Stimulated activated CD4-positive, alpha-beta T cell treated with anti-CD3 and anti-CD28 coated beads, Interleukin-4, amount 100 ng/mL, for 1 hour (primary cell): ENCODE measurements at places on chromosomes 12 and 14.

DNA sequence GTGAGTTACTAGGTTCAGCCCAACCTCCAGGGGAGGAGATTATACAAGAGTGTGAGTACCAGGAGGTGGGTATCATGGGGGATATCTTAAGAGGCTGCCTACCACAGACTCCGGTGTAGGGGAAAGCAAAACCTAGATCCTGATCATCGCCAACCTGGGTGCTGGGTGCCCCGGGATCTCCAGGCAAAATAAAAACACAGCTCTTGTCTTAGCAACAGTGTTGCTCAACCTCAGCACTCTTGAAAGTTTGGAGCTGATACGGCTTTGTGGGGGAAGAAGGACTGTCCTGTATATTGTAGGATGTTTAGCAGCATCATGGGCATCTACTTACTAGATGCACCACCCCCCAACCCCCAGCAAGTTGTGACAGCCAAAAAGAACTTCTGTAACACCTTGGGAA, 74.5 kb downstream of the CCDC60 start:
- no peak for DNase-seq

GRCh38 chr12:119288576-119288975, 46.0 kb upstream of the CCDC60 start:
- DNase-seq, result no peak

DNA sequence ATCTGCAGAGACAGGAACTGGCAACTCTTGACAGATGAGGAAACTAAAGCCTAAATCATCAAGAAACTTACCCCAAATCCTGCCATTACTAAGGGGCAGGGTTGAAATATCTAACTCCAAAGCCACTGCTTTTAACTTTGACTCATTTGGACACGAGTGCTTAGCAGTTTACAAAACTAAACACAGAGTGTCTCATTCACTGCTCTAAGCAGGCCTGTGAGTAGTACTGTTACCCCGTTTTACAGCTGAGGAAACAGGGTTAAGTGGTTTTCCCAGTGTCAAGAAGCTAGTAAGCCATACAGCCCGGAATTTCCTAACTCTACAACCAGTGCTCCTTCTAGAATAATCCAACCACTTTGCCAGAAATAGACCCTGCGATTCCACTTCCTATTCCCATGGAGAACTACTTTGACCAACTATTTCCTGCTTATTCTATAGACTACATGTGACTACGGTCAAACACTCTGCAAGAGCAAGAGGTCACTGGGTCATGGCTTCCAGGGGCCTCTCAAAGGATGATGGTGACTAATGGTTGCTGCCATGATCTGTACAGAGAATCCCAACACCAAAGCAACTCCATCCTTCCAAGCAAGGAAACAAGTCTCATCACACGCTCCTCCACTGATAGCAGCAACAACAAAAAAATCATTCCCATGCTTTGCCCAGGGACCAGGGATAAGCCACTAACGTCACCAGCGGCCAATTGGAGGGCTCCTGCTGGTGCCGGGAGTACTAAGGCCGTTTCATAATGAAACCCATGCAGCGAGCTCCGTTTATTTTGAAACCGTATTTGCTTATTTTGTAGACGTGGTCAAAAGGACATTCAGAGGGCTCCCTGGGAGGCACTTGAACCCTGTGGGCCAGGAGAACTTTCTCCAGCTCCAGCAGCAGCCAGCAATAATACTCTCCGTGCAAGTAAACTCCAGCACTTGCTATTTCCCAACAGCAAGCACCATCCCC, 56.3 kb downstream of the NUAK1 start:
- DNase-seq, result no peak

DNA sequence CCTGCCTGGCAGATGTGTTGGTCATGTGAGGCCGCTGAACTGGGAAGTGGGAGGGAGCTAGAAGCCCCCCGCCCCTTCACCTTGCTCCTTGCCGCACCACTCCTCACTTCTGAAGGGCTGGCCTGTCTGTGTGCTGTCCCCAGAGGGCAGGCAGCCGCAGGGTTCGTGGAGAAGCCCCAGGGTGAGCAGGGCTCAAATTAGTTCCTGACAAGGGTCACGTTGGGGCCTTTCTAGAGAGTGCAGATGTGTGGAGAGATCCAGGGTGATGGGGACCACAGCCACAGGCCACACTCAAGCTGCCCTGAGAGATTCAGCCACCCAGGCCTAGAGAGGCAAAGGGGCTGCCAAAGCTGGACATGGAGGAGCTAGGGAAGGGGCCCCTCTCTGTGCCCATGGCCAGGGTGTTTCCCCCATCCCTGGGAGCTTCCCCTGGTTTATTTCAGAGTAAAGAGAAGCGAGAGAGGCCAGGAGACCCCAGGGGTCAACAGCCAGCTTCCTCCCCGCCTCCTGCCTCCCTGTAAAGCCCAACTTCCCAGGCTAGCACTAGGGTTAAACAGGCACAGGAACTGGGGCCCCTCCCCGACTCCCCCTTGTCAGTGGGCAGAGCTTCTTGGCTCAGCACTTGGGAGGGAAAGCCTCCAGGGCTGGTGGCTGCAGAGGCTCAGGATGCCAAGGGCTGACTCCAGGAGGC, 16.2 kb downstream of the SLC25A29 start:
- DNase-seq, result no peak

DNA sequence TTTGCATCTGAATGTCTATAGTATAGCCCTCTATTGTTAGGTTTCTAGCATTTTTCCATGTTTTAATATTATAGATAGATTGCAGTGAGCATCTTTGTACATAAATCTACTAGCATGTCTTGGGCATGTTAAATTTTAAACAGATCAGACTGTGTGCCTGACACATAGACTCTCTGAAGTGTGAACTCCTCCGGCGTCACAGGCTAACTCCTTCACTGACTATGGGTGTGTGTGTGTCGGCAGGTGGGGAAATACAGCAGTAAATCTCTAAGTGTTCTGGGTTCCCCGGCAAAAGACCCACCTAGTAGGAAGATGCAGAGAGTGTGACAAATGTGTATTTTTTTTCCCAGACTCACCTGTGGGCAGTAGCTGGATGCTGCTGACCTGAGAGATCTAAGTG, 2.3 kb downstream of the VWF start:
- no peak for DNase-seq

DNA sequence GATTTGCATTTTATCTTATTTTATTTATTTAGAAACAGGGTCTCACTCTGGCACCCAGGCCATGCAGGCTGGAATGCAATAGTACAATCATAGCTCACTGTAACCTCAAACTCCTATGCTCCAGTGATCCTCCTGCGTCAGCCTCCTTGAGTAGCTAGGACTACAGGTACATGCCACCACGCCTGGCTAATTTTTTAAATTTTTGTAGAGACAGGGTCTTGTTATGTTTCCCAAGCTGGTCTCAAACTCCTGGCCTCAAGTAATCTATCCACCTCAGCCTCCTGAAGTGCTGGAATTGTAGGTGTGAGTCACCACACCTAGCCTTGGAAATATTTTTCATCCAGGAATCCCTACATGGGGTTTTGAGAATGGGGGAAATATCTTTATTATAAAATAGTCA, 84.6 kb downstream of the MAPKAPK5 start:
- DNase-seq, result no peak

- DNase-seq, result no peak
Observed at GRCh38 chr14:31024010-31024480, 1.4 kb upstream of the AP4S1 start.

DNA sequence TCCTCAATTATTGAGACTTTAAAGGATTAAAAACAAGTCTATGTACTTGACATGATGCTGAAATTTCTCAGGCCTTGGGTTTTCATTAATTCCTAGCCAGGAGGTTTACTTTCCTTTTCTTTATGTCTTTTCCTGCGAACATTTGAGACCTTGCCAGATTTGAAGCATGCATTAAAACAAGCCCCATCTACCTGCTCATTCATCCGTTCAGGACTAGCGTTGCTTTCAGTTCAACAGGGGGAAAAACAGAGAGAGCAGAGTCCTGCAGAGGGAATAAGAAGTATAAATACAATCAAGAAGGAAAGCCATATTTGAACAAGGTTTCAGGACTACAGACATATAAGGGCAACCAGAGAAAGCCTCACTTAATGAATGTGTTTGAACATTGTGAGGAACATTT, 542.4 kb downstream of the DIO2 start:
- no peak for DNase-seq

DNA sequence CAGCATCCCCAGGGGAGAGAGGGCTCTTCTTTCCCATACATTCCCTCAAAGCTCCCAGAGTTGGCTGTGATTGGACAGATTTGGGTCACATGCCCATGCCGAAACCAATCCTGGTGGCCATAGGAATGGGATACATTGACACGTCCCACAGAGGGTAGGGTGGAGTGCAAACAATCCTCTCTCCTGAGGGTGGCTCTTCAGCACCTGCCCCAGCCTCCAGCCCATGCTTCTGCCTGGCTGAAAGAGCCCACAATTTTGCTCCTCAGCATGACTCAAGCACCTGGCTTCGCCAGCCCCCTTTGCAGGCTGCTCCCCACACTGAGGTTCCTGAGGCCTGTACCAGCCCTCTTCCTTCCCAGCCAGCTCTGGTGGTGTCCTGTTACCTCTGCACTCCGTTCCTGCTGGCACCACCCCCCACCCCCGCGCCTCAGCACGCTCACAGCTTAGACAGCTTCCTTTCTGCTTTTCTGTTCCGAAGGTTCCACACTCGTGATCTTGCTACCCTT, 71.7 kb downstream of the CCDC92 start:
- peak; percentile 24 for DNase-seq

- no peak for DNase-seq
Observed at GRCh38 chr12:126741536-126742240, 1525.3 kb upstream of the TMEM132C start.

GRCh38 chr12:25427337-25428249, 125.5 kb downstream of the LMNTD1 start:
- DNase-seq, result no peak

GRCh38 chr12:123478762-123479161, 20.8 kb downstream of the SNRNP35 start:
- no peak for DNase-seq

DNA sequence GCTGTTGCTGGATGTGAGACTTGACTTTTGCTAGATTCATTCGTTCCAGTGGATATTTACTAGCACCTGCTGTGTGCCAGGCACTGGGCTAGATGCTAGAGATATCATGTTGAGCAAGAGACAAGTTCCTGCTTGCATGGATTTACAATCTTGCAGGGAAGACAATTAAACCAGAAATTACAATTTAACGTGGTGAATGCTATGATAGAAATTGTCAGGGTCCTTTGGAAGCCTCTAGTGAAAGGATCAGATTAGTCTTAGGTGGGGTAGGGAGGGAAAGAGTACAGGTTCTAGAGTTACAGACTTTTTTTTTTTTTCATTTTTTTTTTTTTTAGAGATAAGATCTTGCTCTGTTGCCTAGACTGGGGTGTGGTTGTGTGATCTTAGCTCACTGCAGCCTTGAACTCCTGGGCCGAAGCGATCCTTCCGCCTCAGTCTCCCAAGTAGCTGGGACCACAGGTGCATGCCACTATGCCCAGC, 36.7 kb downstream of the SPATS2 start:
- no peak for DNase-seq

DNA sequence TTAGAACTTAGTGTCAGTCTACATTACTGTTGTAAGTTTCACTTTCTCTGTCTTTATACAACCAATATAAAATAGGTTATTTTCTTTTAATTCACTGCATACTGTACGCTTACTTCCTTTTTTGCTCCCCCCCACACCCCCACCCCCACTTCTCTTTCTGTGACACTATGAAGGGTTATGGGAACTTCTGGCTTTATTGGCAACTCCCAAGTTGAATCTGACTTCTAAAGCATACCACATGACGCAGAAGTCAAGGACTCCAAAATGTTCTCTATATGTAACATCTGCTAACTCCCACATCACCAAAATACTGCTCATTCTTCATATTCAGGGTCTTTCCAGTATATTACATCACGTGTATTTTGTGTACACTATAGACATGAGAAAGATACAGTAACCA, 81.2 kb upstream of the ATXN7L3B start:
- DNase-seq, result no peak

DNA sequence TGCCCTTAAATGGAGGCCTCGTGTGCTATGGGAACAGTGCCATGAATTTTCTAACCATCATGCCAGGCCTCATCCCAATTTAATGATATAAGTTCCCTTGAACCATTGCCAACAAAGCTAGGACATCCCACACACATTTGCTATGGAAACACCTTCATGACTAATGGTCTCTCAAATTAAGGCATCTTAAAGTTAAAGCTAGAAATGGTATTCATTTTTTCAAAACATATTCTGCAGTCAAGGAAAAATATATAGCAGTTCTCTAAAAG, 117.3 kb downstream of the BTG1 start:
- no peak for DNase-seq

GRCh38 chr12:52413202-52413601, 7.1 kb upstream of the KRT82 start:
- DNase-seq, result no peak

DNA sequence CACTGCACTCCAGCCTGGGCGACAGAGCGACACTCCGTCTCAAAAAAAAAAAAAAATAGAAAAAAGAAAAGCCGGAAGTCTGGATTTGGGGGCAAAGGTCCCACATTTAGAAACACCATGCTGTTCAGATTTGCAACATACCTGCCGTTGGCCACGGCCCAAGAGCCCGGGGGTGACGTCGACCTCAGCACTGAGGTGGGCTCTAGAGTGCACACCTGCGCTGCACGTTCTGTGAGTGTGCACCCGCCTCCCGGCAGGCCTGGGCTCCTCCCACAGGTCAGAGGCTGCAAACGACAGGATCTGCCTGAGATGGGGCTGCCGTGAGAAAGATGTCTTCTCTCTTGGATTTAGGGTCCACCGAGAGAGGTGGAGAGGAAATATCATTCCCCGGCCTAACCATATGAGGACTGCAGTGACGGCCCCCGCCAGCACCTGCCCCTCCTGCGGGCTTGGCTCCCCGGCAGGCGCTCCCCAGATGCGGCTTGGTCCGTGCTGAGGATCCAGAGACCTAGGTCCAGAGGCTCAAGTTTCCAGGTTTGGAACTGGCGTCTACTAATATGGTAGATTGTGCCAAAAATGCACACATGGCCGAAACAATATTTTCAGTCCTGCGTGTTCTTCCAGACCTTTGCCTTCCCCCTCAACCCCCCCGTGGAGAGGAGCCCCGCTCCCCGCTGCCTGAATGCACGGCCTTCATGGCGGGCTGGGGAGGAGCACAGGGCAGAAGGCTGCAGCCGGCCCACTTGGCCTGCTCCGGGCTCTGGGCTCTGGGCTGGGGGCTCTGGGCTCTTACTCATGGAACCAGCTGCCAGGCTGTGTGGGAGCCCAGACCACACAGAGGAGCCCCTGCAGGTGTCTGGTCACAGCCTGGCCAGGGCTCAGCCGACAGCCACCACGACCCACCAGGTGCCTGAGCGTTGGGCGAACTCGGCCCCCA, 58.8 kb upstream of the FBRSL1 start:
- DNase-seq, result no peak

- DNase-seq, result peak; percentile 78
Observed at GRCh38 chr14:105314287-105315200, at the start of gene PACS2. Gene PACS2 (plus strand): TSS chr14:105314748. CDS start chr14:105314919, 171 bp downstream.

- no peak for DNase-seq
Observed at GRCh38 chr14:35506927-35507326, 27.0 kb upstream of the INSM2 start.

- DNase-seq, result no peak
Observed at GRCh38 chr12:94329366-94329765, 130.3 kb downstream of the CEP83 start.

- DNase-seq, result no peak
Observed at GRCh38 chr12:101813117-101813516, 17.6 kb downstream of the GNPTAB start.
